ENCODE measurements at places on chromosomes 16 and 17.

- no peak for DNase-seq
Observed at GRCh38 chr17:69702078-69702477, 287.6 kb downstream of the MAP2K6 start.

DNA sequence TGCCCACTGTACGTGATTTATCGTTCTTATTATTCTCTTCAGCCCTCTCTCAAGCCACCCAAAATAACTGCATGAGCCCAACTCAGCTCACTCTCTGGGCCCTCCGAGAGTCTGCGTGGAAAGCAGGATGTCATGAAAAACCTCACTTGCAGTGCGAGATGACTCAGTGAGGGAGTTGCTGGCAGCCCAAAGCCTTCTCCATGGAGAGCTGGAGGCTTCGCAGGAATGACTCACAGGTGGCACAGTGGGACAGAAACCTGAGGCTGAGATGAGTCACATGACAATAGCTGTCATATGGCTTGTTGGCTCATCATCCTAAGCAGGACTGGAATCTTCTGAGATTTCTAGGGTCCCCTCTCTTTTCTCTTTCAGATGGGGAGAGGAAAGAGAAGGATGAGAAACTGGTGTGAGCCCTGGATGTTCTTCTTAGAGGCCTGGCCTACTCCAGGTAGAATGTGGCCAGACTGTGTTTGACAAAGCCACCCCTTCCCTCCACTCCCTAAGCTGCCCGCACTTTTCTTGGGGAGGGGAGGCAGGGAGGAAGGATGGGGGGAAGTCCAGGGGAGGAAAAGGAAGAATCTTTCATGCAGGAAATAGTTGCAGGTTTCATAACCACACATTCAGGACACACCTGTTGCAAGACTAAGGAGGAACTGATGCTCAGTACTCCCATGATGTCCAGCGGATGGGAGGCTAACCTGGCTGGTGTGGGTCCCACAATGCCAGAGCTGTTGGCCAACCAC, 160.6 kb upstream of the RPL38 start:
- DNase-seq = no peak

GRCh38 chr17:13837417-13837816, 231.9 kb upstream of the COX10 start:
- DNase-seq = no peak

GRCh38 chr17:17048106-17048505, 5.8 kb downstream of the MPRIP start:
- no peak for DNase-seq

DNA sequence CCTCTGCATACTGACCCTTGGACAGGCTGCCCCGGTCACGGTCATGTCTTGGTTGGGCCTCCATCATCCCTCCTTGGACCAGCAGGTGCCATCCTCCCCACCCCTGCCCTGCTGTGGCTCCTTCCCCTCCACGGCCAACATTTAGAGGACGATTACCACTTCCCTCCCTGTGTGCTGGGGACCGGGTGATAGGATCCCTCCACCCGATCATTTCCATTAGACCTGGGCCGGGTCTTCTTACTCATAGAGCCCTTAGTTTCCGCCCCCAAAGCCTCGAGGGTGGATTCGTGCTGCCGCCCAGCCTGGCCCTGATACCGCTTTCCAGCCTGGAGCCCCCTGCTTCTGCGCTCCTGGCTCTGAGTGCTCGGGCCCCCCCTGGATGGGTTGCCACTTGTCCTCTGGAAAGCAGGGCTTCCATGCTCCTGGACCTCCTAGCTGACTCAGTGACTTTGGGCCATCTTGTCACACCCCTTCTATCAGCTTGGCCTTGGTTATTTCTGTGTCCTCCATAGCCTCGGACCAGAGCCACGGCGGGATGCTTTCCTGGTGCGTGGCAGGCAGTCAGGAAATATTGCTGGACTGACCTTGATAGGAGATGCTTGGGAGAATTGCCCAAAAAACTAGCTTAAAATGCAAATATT, 171.4 kb downstream of the SEC14L1 start:
- no peak for DNase-seq

DNA sequence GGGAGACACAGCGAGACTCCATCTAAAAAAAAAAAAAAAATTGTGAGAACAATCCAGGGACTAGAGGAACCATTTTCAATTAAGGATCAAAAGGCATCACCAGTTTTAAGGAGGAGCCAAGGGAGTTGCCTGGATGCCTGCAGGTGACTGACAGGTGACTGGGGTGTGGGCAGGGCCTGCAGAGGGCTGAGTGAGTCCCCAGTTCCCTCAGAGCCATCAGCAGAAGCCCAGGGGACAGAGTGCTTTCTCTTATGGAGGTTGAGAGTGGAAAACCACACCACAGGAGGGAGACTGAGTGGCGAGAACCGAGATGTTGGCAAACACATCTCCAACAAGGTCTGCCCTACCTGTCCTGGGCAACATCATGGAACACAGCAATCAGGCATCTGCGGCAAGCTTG, 27.1 kb upstream of the CREBBP start:
- DNase-seq = no peak

GRCh38 chr16:68444056-68444657, 4.2 kb downstream of the SMPD3 start:
- no peak for DNase-seq

DNA sequence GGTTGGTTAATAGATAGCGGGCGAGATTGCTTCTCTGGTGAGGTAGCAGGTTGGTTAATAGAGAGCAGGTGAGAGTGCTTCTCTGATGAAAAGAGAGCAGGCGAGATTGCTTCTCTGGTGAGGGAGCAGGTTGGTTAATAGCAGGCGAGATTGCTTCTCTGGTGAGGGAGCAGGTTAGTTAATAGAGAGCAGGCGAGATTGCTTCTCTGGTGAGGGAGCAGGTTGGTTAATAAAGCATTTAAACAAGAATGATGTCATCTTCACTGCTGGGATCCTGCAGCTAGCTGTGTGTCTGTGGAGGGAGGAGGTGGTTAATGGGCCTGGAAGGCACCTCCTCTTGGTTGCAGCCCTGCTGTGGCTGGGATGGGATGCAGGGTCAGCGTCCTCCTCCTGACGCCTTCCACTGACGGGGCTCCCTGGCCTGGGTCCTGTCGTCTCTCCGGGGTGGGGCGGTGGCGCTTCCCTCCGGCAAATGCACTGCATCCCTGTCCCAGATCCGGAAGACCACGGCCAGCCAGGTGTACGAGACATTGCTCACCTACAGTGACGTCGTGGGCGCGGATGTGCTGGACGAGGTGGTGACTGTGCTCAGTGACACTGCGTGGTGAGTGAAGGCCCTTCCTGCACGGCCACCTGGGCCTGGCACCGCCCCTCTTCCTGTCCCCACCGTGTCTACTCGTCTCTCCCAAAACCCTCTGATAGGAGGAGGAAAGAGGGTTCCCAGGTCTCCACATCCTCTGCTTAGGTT, 99.2 kb upstream of the ZNF750 start:
- no peak for DNase-seq

DNA sequence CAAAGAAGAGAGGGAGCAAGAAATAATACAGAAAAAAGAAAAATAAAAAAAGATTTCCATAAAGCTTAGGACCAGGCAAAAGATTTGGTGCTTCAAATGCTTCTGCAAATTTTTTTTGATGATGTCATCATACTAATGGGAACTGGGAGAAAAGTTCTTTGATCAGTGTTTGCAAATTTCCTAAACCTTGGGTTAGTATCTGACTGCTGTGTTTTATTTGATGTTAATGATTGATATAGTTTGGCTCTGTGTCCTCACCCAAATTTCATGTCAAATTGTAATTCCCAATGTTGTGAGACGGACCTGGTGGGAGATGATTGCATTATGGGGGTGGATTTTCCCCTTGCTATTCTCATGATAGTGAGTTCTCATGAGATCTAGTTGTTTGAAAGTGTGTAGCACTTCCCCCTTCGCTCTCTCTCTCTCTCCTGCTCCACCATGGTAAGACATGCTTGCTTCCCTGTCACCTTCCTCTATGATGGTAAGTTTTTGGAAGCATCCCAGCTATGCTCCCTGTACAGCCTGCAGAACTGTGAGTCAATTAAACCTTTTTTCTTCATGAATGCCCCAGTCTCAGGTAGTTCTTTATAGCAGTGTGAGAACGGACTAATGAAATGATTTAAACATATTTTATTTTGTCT, 72.6 kb downstream of the TMEM100 start:
- no peak for DNase-seq

DNA sequence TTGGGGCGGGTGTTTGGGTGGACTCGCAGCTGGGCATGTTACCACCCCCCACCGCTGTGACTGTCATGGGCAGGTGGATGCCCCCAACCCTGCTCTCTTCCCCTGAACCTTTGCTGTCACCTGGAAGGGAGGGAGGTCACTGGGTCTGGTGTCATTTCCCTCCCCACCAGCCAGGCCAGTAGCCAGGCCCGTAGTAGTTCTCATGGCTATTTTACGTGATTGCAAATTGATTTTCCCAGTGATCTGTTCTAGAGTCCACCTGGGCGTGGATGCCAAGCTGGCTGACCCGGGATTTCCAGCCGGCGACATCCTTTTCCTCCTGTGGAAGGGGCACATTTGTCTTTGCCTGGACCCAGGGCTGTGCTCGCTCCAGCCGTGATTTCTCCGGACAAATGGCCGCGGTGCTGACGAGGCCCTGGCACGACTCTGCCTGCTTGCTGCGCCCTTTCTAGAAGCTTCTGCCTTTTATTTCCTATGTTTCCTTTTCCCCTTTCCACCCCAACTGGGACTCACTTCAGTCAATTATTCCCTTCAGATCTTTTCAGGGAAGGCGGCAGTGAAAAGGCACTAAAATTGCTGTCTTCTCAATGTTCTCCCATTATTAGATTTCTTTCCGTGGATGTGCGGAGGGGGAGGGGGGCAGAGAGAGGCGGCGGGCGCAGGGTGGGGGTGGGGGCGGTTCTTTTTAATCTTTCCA, 226.9 kb upstream of the CIBAR2 start:
- no peak for DNase-seq

- no peak for DNase-seq
Observed at GRCh38 chr17:68605914-68606313, 4.7 kb upstream of the FAM20A start.

- DNase-seq = no peak
Observed at GRCh38 chr17:50618300-50618699, 16.4 kb upstream of the ABCC3 start.

DNA sequence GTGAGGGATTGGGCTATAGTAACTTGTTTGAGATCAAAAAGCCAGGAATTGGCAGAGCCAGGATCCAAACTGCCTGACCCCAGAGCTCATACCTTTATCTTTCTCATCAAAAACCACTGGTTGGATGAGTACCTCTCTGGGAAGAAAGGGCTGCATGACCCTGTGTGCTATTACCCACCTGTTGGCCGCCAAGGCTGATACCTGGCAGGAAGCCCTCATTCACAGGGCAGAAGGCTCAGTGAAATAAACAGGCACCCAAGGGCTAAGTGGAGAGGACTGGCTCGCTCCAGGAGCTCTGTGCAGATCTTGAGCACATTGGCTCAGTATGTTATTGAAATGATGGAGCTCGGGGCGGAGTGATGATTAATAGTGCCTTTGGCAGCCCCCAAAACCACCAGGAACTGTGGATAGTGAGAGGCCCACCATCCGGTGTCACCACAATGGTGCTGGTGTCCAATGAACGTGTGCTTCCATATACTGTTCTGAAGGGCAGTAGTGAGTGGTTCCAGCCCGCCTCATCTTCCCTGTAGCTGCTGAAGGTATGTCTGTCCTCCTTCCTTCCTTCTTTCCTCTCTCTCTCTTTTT, 197.6 kb downstream of the MSI2 start:
- no peak for DNase-seq

GRCh38 chr16:64882078-64882784, 239.6 kb downstream of the CDH11 start:
- no peak for DNase-seq

DNA sequence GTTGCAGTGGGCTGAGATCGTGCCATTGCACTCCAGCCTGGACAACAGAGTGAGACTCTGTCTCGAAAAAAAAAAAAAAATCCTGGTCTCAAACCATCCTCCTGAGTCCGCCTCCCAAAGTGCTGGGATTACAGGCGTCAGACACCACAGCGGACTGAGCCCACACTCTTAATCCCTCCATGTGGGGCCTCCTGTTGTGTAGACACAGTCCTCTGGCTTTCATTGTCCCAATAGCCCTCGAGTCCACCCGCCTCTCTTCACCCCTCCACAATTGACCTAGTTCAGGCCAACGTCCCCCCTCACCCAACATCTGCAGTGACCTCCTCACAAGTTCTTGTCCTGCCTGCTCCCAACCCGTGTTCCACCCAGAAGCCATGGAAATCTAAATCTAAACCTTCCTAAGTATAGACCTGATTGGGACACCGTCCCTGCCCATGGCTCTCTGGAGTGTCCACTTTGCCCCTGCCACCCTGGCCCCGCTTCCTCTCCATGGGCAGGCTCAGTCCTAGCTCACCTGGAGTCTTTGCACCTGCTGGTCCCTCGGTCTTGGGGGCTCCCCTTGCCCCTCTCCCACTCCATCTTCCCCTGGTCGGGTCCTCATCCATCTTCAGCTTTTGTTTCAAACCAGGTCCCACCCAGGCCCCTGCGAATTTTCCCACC, 46.7 kb downstream of the HAPSTR1 start:
- no peak for DNase-seq

DNA sequence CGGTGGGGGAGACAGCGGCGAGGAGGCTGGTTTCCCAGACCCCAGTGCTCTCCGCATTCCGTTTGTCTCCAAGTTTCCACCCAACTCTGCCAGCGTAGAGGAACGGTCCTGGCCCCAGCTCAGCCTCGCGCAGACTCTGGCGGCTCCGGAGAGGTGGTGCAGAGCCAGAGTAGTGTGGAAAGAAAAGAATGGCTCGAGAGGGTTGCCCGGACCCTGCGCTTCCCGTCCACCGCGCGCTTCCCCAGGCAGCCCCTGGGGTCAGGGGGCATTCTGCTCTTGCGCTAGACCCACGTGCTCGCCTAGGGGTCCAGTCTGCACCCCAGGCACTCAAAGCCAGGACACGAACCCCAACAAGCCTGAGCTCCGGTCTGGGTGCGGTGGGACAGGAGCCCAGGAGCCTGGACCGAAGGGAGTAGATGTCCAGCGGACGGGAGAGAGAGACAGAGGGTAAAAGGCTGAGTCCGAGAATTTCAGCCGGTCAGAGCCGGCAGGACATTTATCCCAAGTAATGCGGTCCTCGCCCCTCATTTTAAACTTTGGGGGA, 3.8 kb downstream of the PMP22 start:
- no peak for DNase-seq

GRCh38 chr16:19898924-19899604, 14.4 kb upstream of the GPRC5B start:
- DNase-seq = no peak
